Omental fat pad (tissue), 4 donors: ENCODE measurements at places on chromosomes 1 and 21. TPM values are rescaled to one million over a fixed set of nuclear protein-coding genes. Genes with fewer than 3 reads are reported as not detected.

Gene TMEM81
- total RNA-seq, result 1.9 TPM

Gene PGLYRP4
- total RNA-seq, result not detected

Gene CIART
- total RNA-seq, result 3.1 TPM

Gene SYPL2
- total RNA-seq, result 3.7 TPM

Gene SERPINC1
- not detected for total RNA-seq

Gene TAS1R2
- total RNA-seq, result not detected

Gene UBAP2L
- total RNA-seq, result 76.6 TPM

Gene LIPI
- total RNA-seq, result not detected

Gene ZNF683
- total RNA-seq, result not detected

Gene CD101
- total RNA-seq, result 1.7 TPM

Gene CENPL
- 5.9 TPM for total RNA-seq

Gene FAM43B
- total RNA-seq, result 0.31 TPM

Gene SLC37A1
- 11.0 TPM for total RNA-seq

DNA sequence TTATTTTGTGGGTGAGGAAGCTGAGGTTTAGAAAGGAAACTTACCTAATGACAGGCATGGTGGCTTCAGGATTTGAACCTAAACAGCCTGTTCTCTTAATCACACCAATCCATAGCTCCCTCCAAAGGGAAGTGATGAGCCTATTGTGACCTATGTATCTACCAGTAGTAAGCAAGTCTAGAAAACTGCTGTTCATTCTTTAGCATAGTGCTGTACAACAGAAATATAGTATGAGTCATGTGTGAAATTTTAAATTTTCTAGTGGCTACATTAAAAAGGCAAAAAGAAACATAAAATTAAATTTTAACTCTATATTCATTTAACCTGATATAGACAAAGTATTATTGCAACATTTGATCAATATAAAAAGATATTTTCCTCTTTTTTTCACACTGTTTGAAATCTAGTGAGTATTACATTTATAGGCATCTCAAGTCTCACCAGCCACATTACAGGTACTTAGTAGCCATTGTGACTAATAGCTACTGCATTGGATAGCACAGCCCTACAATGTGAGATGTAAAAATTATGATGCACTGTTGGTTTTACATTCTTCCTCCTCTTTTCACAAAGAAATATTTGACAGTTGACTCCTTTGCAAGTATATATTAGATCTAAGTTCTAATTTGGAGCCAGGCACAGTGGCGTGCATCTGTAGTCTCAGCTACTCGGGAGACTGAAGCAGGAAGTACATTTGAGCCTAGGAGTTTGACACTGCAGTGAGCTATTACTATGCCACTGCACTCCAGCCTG lies 16.6 kb downstream of the IPO9 start:
- no peak for DNase-seq

DNA sequence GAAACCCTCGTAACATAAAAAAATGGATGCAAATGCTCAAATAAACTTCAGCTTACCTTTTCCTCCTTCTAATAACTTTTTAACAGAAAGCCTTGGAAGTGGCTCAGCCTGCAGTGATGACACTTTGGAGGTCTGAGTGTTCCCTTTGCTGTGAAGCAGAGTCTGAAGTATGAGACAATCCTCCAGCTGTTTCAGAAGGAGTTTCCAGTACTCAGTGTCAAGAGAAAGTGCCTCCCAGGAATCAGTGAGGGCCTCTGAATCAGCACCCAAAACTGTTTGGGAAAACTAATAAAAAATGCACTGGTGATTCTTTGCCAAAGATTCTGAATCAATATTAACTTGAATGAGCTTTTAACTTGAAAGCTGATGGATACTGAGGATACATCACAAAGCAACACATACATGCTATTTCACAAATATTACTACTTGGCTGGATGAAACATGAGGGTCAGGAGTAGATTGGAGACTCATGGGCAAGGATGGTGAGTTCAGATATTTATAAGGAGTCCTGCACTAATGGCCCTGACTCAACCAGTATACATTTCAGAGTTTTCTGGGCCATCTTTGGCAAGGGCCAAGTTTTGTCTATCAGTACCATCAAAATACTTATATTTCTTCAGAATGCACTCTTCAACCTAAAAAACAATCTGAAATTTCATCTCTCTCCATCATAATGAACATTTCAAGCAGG lies 77.0 kb downstream of the IARS2 start:
- no peak for DNase-seq

DNA sequence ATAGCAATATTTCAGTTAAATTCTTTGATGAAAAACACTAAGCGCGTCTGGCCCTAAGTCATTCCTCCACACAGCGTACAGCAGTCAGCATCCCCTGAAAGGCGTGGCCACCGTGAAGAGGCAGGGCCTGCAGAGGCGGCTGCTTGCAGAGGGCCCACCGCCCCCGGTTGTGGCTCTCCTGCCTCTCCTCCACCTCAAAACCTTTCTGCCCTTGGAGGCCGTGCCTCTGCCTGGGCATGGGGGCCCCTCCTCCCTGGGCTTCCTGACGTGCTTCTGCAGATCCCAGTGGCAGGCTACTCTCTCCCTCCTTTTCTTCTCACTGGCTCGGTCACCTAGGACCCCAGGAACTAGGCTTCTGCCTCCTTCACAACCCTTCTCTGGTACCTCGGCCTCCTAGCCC lies 16.2 kb downstream of the CLSTN1 start:
- DNase-seq, result no peak

GRCh38 chr1:4745560-4745959 lies 91.2 kb downstream of the AJAP1 start:
- DNase-seq, result no peak

DNA sequence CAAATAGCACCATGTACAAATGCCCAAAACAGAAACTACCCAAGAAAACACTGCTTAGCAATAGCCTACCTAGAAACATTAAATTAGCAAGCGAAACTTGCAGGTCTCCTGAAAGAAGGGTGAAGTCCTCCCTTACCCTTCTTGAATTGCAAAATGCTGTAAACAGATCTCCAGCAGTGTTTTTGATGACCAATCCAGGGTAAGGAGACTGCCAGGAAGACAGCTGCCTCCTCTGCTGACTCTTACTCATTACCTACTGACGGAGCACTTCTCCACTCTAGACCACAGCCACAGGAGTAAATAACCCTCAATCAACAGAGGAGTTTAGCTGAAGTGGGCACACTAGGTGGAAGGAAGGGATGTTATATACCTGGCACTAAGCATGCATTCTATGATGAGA lies 32.2 kb upstream of the GADD45A start:
- DNase-seq, result no peak

GRCh38 chr1:194802572-194802971 lies 1616.2 kb upstream of the B3GALT2 start:
- DNase-seq, result no peak

DNA sequence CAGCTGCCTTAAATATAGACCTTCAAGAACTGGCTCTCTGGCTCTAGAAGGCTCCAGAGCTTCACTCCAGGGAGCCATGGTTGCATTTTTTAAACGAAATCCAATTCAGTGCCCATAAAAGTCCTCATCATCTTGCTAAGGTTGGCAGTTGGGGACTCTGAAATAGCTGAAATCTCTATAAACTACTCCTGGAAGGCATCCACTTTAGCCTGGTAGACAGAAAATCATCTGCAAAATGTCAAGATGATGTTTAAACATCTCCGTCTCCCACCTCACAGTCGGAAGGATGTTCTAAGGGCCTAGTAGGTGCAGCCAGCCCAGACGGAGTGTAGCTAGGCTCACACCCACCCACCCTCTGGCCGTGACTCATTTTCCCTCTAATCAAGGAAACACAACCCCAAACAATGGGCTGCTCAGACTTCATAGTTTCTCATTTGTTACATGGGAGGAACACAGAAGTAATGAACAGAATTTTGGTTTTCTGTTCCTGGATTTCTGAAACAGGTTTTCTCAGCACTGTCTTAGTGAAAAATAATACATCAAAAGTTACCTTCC lies 235.4 kb upstream of the KAZN start:
- DNase-seq, result no peak

DNA sequence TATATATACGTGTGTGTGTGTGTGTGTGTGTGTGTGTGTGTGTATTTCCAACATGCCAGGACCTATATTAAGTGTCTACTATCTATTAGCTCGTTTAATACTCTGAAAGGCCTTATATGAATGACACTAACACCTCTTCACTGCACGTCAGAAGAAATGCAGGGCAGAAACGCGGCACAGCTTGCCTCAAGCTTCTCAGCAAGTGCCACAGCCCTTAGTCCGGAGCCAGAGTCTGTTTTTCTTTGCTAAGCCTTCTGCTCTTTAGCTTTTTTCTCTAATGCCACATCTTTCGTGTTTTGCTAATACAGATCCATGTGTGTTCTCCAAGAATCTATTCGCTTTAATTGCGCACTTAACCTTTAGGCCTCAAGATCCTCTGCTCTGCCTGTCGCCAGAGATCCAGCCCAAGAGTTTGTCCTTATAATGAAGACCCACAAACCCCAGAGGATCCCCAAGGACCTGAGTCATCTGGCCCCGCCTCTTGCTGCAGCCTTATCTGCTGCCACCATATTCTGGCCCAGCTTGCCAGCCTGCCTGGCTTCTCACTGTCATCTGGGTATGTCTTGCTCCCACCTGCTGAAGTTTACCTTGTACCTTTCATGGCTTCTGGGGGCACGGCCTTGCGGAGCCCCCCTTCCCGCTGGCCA lies 2.0 kb upstream of the TRIM58 start:
- DNase-seq, result no peak

DNA sequence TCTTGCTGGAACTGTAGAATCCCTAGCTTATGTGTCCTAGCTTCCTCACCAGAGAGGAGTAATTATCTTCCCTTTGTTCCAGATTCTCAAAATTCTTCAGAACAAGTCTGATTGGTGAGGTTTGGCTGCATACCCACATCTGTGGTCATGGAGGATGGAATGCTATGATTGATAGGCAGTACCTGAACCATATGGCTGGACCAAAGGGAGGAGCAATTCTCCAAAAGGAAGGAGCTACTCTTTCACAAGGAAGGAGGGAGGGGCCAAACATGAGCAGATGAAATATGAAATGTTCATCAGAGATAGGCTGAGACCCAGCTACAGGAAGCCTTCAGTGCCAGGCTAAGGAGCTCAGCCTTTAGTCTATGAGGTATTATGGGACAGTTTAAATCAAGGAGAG lies 5.0 kb upstream of the RNF19B start:
- no peak for DNase-seq

DNA sequence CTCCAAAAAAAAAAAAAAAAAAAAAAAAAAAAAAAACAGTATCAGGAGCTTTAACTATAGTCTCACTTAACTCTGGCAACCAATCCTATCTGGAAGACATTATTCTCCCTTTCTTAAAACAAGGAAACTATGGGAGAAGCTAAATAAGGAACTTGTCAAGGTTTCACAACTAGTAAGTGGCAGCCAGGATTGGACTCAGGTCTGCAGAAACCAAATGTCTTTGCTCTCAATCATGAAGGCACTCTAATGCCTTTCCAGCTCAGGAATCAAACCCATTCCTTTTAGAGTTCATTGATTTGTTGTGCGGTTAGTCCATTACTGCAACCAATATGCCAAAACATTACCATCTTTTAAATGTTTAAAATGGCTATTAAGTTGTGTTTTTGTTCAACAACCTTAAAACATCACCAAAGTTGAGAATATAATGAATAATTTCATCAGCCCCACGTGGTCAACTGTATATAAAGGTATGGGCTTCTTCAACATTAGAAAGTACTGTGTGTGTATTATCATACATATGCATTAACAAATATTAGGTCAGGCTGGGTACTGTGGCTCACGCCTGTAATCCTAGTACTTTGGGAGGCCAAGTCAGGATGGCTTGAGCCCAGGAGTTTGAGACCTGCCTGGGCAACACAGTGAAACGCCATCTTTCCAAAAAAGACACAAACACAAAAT lies 1.5 kb downstream of the EPRS1 start:
- no peak for DNase-seq

DNA sequence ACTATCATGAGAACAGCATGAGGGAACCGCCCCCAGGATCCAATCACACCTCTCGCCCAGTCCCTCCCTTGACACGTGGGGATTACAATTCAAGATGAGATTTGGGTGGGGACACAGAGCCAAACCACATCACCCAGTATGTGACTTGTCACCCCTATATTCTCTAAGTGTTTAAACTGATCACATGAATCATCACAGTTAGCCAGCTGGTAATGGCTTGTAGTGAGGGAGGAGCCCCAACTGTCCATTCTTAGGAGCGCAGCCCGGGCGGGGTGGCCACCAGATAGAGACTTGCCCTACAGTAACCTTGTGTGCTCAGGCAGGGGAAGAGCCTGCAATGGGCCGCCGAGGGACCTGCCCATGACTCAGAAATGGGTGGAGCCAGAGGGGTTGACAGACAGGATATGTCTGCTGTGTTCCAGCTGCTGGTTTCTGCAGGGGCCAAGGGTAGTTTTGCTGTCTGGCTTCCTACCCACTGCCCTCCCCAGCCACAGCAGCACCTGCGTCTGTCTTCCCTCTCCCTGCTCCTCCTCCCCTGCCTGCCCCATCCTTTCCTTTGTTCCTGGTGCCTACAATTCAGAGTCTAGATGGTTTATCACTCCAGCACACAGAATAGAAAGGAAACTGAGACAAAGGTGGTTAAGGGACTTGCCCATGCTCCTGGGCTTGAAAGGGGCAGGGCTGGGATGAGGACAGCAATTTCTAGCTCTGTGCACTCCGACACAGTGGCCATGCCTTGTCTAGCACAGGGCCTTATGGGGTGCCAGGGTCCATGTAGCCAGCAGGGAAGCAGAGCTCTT lies 9.2 kb downstream of the ABCG1 start:
- DNase-seq, result peak; percentile 71

DNA sequence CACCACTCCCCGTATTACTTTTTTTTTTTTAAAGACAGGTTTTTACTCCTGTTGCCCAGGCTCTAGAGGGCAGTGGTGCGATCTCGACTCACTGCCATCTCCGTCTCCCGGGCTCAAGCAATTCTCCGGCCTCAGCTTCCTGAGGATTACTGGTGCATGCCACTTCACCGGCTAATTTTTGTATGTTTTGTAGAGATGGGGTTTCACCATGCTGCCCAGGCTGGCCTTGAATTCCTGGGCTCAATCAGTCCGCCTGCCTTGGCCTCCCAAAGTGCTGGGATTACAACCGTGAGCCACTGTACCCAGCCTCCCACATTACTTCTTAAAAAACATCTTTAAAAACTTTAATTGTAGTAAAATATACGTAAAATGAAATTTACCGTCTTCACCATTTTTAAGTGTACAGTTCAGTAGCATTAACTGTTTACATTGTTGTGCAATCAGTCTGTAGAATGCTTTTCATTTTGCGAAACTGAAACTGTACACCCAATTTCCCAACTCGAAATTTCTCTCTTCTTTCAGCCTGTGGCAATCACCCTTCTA lies 77.0 kb downstream of the ZMYM4 start:
- no peak for DNase-seq

- no peak for DNase-seq
Measured at GRCh38 chr1:58738876-58739275, 39.0 kb upstream of the MYSM1 start.
